ENCODE measurements at places on chromosomes 12 and 14.

- DNase-seq = peak; percentile 63
Observed at GRCh38 chr14:99982537-99983250, 82.5 kb upstream of the EVL start.

DNA sequence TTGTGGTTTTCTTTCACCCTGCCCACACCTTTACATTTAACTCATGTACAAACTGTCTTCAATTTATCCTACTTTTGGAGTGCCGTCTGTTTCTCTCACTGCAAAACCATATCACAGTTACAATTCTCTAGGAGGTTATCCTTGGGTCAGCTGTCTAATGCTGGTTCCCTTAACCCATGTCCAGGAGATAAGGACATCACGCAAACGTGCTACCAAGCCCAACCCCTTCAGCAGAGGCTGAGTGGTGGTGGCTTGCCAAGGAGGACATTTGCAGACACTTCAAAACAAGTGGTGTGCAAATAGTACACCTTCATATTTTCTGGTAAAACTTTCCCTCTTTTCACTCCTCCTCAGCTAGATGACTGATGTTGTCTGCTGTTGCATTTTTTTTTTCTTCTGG is 167.9 kb downstream of the PAX9 start:
- no peak for DNase-seq

- no peak for DNase-seq
Observed at GRCh38 chr14:105537580-105538474, 11.4 kb downstream of the TMEM121 start.

GRCh38 chr12:31591380-31591901 is 505 bp upstream of the DENND5B start:
- no peak for DNase-seq

GRCh38 chr12:99119943-99120342 is 474.9 kb downstream of the APAF1 start:
- no peak for DNase-seq

GRCh38 chr12:4734625-4735340 is 14.6 kb downstream of the GALNT8 start:
- no peak for DNase-seq

DNA sequence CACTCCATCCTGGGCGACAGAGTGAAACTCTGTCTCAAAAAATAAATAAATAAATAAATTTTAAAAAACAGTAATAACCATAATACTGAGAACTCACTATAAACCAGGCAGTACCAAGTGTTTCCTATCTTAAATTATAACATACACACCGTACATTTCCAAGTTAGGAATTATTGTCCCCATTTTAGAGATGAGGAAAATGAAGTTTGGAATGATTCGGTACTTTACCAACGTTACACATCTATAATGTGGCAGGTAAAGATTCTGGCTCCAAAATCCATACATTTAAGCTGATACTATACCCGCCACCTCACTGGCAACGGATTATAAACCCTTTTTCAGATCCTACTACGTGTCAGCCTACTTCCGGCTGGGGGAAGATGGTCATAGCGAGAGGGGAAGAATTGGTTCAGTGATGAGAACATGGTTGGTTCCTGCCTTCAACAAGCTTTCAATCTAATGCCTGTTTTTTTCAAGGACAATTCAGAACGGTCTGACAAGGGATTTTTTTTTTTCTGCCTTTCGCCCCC is 105.9 kb upstream of the ATF7IP start:
- DNase-seq = no peak

DNA sequence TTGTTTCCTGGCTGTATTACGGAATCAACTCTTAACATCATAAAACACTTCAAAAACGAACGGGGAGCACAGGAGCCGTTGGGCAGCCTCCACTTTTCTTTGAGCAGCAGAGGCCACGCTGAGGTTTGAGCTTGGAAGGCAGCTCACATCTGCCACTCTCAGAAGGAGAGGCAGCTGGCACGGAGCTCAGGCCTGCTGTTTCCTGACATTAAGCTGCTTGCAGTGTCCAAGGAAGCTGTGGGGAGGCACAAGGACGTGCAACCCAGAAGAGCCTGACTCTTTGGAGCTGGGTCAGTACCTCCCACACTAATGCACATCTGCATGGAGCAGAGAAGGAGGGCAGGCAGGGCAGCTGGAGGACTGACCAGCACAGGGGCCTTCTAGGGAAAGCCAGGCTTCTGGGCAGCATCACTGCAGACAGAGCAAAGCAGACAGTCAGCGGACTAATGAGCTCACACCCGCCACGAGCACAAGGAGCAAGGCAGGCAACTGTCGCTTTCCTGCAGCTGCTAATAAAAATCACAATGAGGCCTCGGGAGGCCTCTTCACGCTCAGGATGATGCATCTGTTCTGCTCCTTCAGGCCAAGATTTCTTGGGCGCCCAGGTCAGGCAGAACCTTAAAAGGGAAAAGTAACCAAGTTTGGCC is 211.1 kb downstream of the GLT1D1 start:
- no peak for DNase-seq

GRCh38 chr14:69693801-69694729 is 72.9 kb upstream of the SRSF5 start:
- DNase-seq = no peak

GRCh38 chr14:102317564-102318248 is 1.8 kb upstream of the ZNF839 start:
- DNase-seq = no peak

- DNase-seq = no peak
Observed at GRCh38 chr14:69260861-69261564, 1.1 kb downstream of the GALNT16 start.

DNA sequence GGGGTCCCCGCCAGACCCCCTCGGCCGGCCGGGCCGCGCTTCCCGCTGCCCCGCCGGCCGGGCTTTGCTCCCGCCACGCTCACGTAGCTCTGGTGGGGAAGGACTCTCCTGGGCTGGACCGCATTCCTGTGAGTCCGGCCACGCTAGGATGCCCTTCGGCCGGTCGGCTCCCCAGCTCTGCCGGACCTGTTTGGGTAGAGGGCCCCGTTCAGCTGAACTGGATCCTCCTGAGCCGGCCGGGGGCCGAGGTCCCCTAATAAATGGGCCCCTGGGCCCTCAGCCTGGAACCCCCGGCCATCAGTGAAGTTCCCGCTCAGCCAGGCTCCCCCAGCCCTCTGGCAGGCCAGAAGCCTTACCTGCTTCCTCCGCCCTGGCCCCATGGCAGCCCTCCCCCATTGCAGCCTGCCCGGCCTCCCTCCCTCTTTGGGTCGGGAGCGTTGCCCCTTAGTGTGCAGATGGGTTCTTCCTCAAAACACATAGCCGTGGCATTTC is 593 bp downstream of the UNC119B start:
- DNase-seq = no peak

GRCh38 chr12:57315681-57316080 is 64.7 kb upstream of the STAC3 start:
- no peak for DNase-seq

- DNase-seq = no peak
Observed at GRCh38 chr12:13530966-13531365, 334.4 kb downstream of the EMP1 start.

GRCh38 chr12:112908548-112908947 is 1.8 kb downstream of the OAS1 start:
- DNase-seq = no peak

DNA sequence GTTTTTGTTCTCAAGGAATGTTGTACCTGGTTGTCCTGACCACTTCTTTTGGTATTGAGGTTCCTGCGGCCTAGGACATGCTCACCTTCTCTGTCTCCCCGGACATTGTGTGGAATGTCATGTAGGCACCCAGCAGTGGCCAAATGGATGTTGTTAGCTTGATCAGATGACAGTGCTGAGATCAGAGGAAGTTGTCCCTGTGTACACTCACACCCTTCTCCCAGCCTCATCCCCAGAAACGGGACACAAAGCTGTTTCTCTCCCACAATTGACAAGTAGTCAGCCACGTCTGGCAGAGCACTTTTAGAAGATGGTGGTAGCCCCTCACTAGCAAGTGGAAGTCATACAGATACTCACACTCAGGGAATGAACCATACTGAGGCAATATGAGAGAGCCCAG is 3.0 kb downstream of the PLEKHH1 start:
- no peak for DNase-seq

GRCh38 chr12:110073049-110073831 is 24.9 kb upstream of the C12orf76 start:
- DNase-seq = no peak

DNA sequence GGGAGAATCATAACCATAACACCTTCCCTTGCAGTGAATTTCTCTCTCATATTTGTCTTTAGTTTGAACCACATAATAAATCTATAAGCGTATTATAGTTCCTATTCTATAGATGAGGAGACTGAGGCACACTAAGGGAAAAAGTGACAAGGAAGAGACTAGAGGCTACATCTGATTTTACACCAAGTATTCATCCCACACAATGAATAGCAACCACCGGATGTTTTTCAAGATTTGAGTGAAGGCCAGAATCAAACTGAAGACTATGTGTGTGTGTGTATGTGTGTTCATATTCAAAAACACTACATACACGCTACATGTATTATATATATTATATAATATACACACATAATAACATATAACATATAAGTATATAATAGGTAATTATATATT is 4.7 kb downstream of the ASB2 start:
- DNase-seq = no peak

DNA sequence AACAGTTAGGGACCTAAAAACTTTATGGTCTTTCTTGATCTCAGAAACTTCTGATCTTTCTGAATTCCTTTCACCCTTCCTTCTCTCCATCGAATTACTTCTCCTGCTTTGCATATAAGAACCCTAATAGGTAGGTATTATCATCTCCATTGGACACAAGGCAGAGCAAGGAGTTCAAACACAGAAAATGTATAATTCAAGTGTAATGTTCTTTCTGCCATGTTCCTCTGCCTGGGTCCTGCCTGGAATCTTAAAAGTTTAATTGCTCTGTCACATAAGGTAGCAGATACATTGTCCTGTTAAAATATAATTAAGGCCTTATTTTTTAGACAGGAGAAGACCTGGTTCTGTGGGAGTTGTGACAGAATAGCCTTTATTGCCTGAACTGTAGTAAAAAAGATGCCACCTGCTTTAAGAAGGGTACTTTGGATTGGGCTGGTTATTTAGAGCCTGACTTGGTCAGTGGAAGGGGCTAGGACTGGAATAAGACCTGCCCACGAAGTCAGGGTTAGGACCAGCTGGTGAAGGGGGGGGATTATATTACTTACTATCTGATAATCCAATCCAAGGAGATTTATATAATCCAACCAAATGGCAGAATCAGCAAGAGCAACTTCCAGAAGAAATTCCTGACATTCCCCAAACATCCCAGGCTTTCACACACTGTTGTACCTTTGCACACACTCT is 10.4 kb downstream of the G2E3 start:
- peak; percentile 38 for DNase-seq

DNA sequence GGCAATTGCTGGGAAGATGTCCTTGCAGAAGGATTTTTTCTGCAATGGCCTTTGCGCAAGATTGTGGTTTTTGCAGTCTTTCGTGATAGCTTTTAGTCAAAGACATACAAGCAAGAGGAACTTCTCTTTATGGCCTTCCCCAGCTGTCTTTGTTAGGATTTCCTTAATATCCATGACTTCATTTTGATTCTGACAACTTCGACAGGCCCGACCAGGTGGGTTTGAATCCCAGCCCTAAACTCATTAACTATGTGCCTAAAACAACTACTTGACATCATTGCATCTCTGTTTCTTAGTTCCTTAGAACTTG is 13.3 kb upstream of the VRK1 start:
- DNase-seq = no peak

GRCh38 chr14:72781561-72782508 is 112.1 kb downstream of the DPF3 start:
- DNase-seq = peak; percentile 91

- peak; percentile 82 for DNase-seq
Observed at GRCh38 chr12:124053851-124054250, 80.8 kb downstream of the ZNF664 start.

- DNase-seq = peak; percentile 99
Observed at GRCh38 chr12:52924764-52925716, 20.2 kb upstream of the KRT8 start.

GRCh38 chr12:91104812-91105466 is 6.4 kb downstream of the LUM start:
- DNase-seq = no peak

GRCh38 chr14:52844262-52845060 is 53.1 kb upstream of the GNPNAT1 start:
- no peak for DNase-seq

DNA sequence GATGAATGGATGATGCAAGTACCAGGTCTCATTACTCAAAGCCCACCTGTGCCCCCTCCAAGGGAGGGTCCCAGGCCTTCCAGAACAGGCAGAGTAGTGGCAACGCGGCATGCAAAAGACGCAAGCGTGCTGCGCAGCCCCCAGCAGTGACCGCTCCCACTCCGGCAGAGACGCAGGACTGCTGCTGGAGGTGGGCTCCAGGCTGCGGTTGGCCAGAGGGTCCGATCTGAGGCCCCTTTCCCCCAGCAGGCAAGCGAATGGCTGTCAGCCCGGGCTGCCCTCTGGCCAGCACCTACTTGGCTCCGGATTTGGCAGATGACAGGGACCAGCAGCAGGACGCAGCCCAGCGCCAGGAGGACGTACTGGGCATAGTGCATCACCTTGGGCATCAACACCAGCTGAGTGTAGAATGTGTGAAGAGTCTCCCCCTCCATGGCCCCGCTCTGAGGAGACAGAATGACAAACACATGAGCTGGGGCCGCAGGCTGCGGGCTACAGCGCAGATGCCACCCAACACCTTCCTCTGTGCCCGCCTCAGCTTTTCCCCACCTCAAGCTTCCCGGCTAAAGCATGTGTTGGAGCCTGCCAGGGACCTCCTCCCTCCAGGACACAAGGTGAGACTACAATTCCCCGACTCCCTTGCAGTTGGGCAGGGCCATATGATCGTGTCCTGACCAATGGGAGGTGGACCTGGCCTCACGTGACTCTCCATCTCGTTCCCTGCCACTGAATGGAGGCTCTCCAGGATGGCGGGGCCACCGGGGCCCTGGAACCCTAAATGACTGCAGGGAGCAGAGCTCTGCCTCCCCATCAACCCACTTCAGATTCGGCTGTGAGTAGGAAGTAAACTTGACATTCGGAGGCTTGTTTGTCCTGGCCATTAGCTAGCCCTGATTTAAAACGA is 77.4 kb downstream of the SCARB1 start:
- DNase-seq = peak; percentile 94

DNA sequence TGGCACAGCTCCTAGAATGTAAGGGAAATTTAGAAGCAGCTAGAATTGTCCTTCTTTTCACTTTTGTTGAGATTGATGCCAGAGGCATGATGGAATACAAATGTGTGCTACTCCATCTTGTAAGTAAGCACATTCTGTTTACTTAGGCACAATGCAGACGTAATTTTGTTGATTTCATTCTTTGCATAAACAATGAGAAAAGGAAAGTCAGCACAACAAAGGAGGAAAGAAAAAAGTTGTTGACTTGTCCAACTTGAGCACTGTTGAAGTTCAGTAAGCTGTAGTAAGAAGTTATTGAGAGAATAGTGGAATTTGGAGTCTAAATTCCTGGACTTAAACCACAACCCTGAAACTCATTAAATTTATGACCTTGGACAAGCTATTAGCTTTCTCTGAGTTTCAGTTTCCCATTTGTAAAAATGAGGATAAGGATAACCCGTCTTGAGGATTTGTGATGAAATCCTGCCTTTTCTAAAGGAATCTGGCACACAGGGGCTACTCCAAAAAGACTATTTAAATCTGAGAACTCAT is 19.4 kb upstream of the CNTN1 start:
- DNase-seq = peak; percentile 3

Measured in fibroblast of skin of right biceps (primary cell).